ENCODE measurements at places on chromosomes 7 and 10. TPM values are rescaled to one million over a fixed set of nuclear protein-coding genes. Genes with fewer than 3 reads are reported as not detected.

GRCh38 chr7:40793132-40793531, 658.3 kb downstream of the SUGCT start:
- no peak for DNase-seq

DNA sequence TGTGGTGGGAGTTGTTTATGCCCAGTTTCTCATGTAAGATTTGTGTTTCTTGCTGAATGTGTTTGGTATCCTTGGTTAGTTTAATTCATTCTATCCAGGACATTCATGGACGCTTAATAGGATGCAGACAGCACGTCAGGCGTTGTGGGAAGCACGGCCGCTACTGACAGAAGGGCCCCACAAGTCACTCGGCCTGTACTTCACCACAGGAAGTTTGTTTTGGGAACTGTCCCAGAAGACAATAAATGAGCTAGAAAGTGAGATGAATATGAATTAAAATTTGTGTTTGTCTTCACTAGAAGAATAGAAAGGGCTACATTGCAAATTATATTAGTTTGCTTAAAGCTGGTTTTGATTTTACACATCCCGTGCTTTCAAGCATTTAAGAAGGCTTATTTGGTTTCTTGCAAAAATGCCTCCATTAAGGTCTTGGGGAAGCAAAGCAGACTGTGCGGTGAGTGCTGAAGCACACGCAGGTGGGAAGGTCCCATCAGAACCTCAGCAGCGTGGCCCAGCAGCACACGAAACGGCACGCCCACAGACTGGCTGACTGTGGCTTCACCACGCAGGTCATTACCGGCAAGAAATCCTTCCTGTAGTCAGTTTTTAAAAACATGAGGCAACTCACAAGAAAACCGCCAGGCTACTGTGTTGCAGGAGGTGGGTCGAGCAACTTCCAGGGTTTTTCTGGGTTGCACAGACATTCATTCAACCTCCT, 74.1 kb downstream of the VIPR2 start:
- no peak for DNase-seq

DNA sequence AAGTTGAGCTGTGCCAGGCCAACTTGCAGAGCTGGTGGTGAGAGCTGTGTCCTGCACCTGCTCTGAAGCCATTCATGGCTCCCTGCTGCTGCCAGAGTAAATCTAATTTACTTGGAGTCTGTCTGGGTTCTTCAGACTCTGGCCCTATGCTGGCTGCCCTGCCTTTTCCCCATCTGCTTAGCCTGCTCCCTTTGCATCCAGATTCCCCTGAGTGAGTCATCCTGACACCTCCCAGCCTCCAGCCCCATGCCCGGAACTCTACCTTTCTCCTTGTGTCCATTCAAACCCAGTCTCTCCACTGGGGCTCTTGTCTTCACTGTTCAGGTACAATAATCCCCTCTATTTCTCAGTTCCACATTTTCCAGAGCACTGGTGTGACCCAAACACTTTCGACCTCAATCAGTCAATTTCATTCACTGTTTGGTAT, 434.4 kb upstream of the ZMIZ1 start:
- DNase-seq = no peak

- no peak for DNase-seq
Measured at GRCh38 chr7:36202398-36202797, 49.3 kb downstream of the EEPD1 start.

GRCh38 chr7:47406801-47407129, 175.1 kb downstream of the TNS3 start:
- DNase-seq = no peak

DNA sequence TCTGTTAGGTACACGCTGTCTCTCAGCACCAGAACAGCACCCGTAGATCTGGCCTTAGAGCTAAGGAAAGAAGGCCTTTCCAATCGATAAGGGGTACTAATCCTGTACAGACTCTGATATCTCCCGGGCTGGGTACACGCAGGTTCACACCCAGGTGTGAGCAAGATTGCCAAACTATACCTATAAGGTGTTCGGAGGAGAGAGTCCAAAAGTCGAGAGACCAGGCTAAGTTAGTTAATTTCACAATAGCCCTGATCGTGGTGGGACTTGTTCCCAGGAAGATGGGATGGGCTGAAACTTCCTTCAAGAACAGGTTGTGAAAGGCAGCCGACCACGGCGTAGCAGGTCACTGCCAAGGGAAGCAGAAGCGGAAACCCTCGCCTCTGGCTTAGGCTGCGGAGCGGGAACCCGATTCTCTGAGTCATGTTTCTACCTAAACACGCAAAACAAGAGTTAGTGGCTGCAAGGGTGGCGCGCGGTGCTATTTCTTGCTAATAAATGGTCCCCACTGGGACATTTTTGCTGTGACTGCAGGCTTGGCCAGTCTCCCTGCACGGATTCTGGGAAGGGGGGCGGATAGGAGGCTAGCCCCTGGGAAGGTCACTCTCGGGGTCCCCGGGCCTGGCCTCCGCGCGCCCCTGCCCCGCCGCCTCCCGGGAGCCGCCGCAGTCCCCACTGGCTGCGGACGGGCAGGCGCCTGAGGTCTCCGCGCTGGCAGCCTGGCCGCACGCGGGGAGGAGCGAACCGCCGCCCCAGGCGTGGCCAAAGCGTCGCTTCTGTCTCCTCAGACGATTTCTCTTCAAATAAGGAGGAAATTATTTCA, 75.4 kb upstream of the PDSS1 start:
- DNase-seq = no peak

- no peak for DNase-seq
Measured at GRCh38 chr10:86668297-86669165, at the start of gene LDB3. Gene LDB3, plus strand, starts transcription at chr10:86668511. Its CDS starts 181 bp downstream, at chr10:86668692.

DNA sequence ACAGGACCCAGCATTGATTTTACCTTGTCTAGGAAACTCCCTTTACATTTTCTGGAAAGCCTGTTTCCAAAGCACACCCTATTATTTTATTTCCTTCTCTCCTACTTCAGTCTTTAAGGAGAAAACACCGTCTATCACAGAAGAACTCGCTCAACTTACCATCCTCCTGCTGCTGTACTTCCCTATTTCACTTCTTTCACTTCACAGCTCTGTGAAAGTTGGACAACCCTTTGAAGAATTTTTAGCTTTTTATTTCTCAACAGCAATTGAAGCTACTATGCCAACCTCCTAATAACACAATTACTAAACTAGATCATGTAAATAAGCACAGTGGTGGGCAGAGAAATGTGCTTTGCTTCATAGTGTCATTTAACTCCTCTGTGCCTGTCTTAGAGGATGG, 166.5 kb downstream of the TFEC start:
- DNase-seq = no peak

DNA sequence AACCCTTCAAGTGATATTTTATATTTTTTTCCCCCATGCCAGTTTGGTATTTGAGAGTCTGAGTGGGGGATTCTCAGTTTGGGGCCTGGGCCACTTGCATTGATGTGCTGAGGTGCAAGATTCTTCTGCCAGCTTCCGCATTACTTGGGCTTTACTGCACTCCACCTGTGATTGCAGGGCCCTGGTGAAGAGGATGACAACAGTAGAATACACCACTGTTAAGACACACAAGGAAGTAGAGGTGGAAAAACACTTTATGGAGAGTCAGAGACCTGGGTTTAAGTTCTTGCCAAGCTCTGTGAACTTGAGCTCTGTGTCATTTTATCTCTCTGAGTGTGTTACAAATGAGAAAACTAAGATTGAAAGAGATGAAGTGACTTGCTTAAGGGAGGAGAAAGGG, 209.4 kb downstream of the LRMDA start:
- no peak for DNase-seq

DNA sequence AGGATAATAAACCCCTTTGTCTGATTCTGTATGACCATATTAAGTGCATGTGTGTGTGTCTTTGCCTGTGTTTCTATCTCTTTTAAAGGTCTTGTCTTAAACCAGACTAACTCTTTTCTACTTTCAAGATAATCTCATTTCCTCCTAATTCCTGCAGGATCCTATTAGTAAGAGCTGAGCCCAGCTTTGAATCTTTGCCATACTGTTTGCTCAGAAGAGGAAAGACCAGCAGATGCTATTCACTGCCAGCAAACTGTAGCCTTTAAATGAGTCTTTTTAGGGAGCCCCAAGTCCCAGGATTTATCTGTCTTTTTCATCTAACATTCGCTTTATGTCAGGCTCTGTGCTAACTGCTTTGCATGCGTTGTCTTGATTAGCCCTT, 2.9 kb downstream of the GPR158 start:
- no peak for DNase-seq

- DNase-seq = no peak
Measured at GRCh38 chr10:96228408-96228994, 42.9 kb downstream of the BLNK start.

- no peak for DNase-seq
Measured at GRCh38 chr7:96080027-96080426, 241.9 kb downstream of the SLC25A13 start.

DNA sequence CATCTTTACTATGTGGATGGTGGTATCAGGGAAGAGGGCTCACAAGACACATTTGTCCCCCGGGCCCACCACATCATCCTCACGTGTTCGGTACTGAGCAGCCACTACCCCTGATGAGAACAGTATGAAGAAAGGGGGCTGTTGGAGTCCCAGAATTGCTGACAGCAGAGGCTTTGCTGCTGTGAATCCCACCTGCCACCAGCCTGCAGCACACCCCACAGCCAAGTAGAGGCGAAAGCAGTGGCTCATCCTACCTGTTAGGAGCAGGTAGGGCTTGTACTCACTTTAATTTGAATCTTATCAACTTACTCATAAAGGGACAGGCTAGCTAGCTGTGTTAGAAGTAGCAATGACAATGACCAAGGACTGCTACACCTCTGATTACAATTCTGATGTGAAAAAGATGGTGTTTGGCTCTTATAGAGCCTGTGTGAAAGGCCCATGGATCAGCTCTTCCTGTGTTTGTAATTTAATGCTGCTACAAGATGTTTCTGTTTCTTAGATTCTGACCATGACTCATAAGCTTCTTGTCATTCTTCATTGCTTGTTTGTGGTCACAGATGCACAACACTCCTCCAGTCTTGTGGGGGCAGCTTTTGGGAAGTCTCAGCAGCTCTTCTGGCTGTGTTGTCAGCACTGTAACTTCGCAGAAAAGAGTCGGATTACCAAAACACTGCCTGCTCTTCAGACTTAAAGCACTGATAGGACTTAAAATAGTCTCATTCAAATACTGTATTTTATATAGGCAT, 9.1 kb upstream of the CSGALNACT2 start:
- DNase-seq = peak; percentile 72

DNA sequence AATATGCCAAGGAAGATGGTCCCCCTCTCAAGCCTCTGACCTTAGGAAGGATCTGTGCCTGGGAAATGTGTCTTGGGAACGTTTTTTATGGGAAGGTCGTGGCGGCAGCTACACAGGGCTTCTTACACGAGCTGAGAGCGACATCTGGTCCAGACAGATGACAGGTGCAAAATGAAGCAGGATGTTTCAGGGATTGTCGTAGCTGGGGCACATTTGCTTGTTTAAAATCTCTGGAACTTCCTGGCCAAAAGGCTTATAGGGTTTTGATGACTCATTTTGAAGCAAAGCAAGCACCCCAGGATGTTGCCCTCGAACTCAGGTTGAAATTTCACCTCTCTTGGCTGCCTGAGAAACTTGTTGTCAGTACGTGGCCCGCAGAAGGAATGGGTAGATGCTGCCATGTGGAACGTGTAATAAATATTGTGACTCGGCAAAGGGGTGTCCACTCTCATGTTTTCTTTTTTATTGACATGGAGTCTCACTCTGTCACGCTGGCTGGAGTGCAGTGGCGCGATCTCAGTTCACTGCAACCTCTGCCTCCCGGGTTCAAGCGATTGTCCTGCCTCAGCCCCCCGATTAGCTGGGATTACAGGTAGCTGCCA, 117.5 kb downstream of the CAMK1D start:
- no peak for DNase-seq

DNA sequence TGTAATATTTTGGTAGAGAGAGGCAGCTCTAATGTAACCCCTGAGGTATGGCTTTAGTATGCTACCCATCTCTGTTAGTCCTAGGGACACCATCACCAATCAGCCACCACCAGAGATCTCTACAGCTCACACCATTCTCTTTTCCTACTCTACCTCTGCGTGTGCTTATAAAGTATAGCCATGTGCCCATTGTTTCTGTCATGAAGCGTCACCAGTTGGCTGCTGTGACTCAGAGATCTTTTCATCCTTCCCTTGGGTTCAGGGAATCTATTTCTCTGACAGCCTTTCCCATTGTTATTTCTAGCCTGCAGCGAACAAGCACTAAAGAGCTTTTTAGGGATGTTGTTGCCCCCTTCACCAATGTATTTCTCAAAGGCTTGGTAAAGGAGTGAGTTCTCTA, 103.3 kb downstream of the TPST1 start:
- no peak for DNase-seq

DNA sequence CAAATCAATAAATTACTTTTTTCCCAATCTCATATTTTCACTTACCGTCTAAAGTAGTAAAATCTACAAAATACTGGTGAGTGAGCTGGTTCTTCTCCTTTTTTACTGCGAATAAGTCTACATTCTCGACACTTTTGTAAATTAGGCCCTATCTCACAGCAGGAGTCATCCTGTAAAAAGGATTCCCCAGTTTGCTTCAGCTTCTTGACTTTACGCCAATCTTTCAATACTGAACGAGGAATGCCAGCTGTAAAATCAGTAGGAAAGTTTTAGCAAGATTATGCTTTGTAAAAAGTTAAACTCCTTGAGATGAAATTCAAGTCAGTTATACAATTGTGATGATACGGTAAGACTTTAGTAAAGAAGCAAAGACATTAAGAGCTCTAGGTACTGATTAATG, 67.3 kb downstream of the NRBF2 start:
- DNase-seq = no peak

- no peak for DNase-seq
Measured at GRCh38 chr10:80411267-80411668, 2.9 kb downstream of the PRXL2A start.

DNA sequence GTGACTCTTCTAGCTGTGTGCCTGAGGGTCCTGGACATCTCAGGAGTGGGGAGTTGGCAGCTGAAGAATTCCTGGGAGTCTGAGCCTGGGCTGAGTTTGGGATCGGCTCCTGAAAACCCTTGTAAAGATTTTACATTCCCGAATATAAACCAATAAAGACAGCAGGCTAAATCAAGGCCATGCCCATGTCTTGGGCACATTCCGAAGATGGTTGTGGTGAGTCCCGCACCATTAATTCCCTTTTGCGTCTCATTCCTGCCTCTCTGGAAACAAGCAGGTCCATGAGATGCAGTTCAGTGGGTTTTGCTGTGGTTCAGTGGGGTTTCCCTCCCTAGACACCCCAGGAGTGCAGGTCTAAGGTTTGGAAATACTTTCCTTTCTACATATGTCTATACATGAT, 90.9 kb downstream of the COL26A1 start:
- DNase-seq = no peak

GRCh38 chr10:132446195-132446581, 49.2 kb downstream of the PWWP2B start:
- DNase-seq = no peak

- no peak for DNase-seq
Measured at GRCh38 chr10:81136261-81136660, 598.6 kb downstream of the SH2D4B start.

- DNase-seq = no peak
Measured at GRCh38 chr7:121504482-121504881, 108.4 kb upstream of the FAM3C start.

LEP gene
- total RNA-seq = not detected

AUTS2 gene
- total RNA-seq = 43.0 TPM

SFRP5 gene
- total RNA-seq = not detected

SFTPA2 gene
- not detected for total RNA-seq

CTAGE8 gene
- total RNA-seq = not detected

TAS2R41 gene
- total RNA-seq = not detected

ASB10 gene
- not detected for total RNA-seq

LRRC4 gene
- total RNA-seq = 0.07 TPM

SDK1 gene
- total RNA-seq = 0.40 TPM

KCP gene
- total RNA-seq = 0.17 TPM

TRIM50 gene
- not detected for total RNA-seq
